ENCODE measurements at places on chromosomes 2 and 18.

- no peak for DNase-seq
Measured at GRCh38 chr18:8848541-8848940, 143.2 kb downstream of the MTCL1 start.

DNA sequence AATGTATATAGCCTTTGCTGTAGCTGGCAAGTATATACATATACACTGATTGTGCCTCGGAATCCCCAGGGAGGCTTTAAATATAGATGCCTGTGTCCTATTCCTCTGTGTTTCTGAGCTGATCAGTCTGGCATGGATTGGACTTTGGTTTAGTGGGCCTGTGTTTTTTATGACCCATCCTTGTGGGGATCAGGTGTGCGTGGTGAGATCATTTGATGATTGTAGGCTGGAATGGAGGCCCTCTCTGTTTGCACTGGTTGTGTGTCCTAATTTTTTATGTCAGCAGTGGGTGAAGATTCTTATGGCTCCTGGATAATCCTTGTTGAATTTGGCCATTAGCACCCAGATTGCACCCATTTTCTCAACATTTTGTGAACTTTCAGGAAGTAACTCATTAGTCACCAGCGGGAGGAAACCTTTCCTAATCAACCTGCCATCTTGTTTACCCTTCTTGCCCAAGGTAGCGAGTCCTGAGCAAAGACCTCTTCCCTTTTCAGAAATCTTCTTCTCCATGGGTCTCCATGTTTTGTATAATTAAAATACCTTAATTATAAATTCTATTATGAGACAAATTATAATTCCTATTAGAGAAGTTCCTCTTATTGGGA, 75.8 kb downstream of the UGGT1 start:
- DNase-seq, result no peak

- no peak for DNase-seq
Measured at GRCh38 chr18:49022311-49023161, 71.8 kb upstream of the SMAD7 start.

DNA sequence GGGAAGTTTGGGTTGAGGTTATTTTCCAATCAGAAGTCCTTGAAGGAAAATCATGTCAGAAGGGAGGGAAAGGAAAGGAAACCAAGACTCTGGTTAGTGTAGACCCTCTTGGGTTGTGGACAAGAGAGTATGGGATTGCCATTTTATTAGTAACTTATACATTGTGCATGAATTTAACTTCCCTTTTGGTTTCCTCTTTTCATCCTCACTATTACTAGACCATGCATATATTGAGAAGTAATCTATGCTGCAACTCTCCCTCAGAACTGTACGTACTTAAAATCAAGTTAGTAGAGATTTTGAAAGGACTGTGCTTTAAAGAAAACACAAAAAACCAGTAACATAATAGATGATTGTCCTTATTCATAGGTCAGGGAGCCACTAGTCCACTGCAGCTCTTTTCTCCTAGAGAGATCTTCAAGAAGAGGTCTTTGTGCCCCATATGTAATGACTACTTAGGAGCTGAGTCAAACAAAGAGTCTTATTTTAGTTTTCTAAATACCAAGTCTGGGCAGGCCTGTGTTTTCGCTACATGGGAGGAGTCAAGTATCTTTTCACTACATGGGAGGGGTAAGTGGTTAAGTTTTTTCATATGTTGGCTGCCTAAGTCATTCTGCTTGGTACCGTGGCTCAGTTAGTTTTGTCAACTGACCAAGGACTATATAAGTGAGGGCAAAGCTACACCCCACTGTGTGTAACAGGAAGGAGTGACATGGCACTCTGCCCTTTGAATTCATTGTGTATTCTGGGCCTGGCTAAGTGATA, 25.2 kb upstream of the FAM117B start:
- no peak for DNase-seq

GRCh38 chr2:160465002-160465401, 28.6 kb downstream of the RBMS1 start:
- no peak for DNase-seq

GRCh38 chr2:129733579-129733978, 245.9 kb upstream of the RAB6C start:
- DNase-seq, result no peak

DNA sequence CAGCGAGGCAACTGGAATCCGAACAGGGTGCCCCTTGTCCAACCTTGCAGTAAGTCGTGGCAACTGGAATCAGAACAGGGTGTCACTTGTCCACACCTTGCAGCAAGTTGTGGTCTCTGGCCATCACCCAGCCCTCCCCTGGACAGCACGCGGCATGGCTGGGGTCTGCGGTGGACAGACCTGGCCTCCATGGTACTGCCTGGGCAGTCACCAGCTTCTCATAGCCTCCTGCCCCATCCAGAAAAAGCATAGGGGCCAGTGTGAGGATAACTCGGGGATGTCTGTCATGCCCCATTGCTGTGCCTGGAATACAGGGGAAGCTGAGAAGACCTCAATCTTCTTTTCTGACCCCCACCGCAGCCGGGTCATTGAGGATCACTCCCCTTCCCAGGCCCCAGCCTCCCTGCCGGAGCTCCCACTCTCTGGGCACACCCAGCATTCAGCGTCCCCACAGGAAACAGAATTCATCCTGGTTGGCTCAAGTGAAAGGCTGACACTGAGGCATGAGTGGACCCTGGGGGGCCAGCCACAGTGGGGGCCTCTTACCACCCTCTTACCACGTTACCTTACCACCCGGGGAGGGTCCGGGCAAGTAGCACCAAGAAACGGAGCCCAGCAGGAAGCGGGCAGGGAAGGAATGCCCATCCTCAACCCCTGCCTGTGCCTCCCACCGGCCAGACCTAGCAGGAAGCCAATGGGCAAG, 68.0 kb upstream of the RAB6C start:
- DNase-seq, result no peak

GRCh38 chr2:70964596-70965386, 13.6 kb upstream of the ANKRD53 start:
- peak; percentile 30 for DNase-seq

DNA sequence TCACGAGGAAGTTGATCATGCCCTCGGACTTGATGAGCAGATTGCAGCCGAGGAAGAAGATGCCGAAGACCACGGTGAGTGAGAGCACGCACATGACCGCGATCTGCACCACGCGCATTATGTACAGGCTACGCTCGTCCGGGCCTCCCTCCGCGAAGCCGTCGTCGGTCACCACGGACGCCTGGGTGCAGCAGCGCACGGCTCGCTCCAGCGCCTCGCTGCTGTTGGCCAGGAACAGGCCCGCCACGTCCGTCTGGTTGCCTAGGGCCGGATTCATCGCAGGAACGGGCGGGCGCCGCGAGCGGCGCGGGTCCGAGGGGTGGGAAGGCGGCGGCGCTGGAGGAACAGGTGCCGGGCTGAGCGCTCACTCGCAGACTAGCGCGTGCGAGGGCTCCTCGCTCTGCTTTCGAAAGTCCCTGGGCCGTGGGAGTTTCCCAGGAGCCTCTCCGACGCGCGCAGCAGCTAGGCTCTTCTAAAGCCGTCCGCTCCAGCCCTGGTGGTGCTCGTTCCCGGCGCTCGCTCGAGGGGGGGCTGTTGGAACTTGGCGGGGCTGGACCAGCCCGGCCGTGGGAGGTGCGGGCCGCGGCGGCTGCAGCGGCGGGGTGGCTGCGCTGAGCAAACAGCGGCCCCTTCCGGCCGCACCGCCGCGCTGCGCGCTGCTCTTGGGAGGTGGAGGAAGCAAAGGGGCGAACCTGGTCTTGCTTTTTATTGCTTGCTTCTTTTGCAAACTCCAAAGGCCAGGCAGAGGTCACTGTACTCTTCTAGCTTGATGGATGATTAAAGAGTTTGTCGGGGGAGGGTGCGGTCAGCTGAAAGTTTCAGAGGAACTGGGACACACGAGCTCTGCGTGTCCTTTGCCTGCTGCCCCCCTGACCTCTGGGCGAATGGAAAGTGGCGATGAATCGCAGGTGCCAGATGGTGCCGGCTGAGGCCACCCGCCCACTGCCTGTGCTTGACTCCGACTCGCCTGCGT, at the start of gene RPRM:
RPRM (minus strand) TSS at position 474 of the 973 bp plus-strand sequence; CDS start at position 277, 197 bp downstream.
- DNase-seq, result peak; percentile 74

GRCh38 chr2:97728091-97728731, 14.8 kb downstream of the ZAP70 start:
- DNase-seq, result no peak
